ENCODE measurements at places on chromosomes 1 and 21. TPM values are rescaled to one million over a fixed set of nuclear protein-coding genes. Genes with fewer than 3 reads are reported as not detected.

Gene OLIG2
- 23.9 TPM for total RNA-seq

- DNase-seq = no peak
Observed at GRCh38 chr1:160416369-160416768, 16.0 kb downstream of the VANGL2 start.

DNA sequence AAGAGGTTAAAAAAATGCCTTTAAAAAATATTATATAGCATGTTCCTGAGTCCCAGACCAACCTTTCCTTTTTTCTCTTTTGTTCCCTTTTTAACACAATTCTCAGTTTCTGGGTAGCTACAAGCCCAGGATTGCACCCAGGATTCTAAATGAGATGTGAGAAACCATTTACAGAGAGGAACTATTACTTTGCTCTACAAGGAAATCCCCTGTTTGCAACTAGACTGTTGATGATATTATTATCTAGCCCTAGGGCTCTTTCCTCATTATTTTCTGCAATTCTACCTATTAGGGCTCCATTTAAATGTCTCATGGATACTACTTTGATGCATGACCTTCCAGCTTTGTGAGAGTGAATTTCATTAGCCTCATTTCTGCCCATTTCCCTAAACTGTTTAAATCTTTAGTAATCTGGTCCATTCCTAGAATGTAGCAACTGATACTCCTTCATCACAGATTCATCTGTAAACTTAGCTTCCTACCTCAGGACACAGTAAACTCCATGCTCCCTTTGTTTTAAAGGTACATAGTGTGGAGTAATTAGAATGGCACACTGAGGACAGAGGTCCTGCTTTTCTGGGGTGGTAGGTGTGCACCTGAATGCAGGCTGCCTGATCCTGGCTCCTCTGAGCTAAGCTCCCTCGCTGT, 7.1 kb upstream of the KIF14 start:
- no peak for DNase-seq

DNA sequence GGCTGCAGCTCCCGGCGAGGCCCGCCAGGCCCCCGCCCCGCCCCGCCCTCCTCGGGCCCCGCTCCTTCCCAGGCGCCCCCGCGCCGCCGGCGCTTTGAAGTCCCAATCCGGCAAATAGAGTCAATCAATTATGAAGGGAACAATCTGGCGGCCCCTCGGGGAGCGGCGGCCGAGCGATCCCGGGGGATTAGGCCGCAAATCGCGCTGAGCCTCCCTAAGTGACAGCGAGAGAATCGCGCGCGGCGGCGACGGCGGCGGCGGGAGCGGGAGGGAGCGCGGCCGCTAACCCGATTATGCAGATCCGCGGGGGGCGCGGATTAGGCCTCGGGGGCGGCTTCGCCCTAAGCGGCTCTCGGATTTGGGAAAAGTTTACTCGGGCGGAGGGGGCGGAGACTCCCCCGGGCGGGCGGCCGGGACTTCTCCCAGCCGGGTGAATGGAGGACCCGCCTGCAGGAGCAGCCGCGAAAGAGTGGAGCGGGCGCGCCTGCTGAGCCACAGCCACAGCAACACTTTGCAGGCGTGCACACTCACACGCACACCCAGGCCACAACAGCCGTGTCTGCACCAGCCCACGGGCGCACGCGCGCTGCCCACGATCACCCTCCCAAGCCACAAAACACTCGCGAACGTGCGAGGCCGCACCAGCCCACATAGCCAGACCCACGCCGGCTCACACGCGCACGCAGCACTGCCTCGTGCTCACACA, 23.0 kb upstream of the DMBX1 start:
- DNase-seq = peak; percentile 14

- DNase-seq = no peak
Observed at GRCh38 chr1:180117764-180118116, 36.9 kb upstream of the QSOX1 start.

DNA sequence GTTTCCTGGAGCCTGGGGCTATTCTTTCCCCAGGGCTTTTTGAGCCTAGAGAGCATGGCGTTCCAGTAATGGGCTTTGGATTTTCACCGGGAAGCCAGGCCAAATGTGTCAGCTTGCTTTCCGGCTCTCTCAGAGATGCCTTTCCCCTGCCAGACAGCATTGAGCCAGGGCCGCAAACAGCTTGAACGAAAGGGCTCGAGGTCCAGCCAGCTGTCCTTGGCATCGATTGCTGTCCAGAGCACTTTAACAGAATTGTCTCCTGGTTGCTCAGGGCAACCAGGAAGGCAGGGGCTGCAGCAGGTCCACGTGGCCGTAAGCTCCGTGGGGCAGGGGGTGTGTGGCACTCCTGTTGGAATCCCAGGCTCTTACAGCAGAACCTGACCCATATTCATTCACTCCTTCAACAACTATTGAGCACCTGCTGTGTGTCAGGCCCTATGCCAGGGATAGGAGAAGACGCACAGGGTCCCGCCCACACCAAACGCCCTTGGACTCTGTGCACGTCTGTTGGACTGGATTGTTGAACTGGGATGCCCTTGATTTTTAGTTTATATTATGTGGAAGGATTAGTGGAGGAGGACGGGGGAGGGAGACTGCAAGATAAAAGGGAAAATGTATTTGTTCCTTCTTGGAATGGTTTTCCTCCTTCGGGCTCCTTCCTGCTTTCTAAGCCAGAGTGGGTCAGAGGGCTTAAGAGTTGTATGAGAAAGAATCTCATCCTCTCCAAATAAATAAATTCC, 38.7 kb upstream of the EFHD2 start:
- DNase-seq = no peak

GRCh38 chr1:206745301-206745700, 25.3 kb upstream of the IL19 start:
- no peak for DNase-seq

DNA sequence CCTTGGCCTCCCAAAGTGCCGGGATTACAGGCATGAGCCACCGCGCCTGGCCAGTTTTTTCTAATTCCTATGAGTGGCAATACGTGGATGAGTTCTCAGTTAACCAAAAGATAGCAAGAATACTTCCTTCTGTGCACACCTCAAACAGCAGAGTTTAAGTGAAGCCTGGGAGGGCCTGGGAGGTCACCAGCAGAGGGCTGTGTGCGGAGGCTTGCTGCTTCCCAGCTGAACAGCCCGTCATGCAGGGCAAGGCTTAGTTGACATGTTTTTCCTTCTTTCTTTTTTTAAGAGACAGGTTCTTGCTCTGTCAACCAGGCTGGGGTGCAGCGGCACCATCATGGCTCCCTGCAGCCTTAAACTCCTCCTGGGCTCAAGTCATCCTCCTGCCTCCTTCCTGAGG, 17.8 kb downstream of the GNG4 start:
- no peak for DNase-seq

DNA sequence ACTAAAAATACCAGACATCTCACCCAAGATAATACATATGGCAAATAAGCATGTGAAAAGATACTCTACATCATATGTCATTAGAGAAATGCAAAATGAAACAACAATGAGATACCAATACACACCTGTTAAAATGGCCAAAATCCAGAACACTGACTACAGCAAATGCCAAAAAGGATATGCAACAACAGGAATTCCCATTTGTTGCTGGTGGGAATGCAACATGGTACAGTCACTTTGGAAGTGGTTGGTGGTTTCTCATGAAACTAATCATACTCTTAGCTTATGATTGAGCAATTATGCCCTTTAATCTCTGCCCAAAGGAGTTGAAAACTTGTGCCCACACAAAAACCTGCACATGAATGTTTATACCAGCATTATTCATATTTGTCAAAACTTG, 6.4 kb upstream of the RGS2 start:
- DNase-seq = no peak

DNA sequence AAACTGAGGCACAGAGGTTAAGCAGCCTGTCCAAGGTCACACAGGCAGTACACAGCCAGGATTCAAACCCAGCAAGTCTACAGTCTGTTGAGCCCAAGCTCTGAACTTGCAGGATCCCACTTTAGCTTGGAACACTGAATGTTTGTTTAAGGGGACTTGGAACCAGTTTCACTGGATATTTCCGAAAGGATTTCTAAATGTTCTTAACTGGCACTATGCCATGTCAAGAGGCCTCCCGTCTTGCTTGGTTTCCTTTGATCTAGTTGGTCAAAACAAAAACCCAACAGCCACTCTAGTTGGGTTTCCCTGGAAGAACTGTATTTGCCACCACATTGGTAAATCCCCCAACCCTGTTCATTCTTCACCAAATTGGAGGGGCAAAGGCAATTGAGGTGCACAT, 317.6 kb upstream of the KAZN start:
- DNase-seq = no peak

- no peak for DNase-seq
Observed at GRCh38 chr1:56709269-56709880, 64.3 kb downstream of the PRKAA2 start.

Gene EPHA2
- total RNA-seq = 1.1 TPM

Gene TCHH
- total RNA-seq = not detected

- DNase-seq = no peak
Observed at GRCh38 chr1:65965112-65965996, 172.7 kb downstream of the PDE4B start.

DNA sequence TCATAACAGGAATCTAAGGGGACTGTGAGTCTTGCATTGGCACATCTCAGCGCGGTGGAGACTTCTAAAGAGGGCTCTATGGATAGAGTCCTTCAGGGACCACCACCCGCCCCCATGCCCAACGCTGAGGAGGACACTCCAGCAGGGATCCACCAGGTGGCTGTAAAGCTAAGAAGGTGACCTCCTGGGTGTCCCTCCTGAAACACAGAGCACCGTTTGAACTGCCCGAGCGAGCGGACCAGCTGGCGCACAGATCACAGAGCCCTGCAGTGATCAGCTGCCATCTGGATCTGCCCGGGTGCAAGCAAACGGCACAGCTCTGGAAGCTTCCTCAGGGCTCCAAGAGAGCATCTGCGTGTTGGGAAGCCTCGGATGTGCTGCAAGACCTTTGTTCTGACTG, 51.3 kb upstream of the LYST start:
- DNase-seq = no peak

- no peak for DNase-seq
Observed at GRCh38 chr1:83554174-83554573, 444.8 kb downstream of the TTLL7 start.

GRCh38 chr1:197302775-197303174, 34.7 kb downstream of the CRB1 start:
- DNase-seq = no peak

GRCh38 chr21:18776936-18777335, 373.4 kb upstream of the TMPRSS15 start:
- no peak for DNase-seq

Gene MARCKSL1
- total RNA-seq = 356 TPM

GRCh38 chr21:31887391-31887841, 14.6 kb downstream of the HUNK start:
- peak; percentile 42 for DNase-seq

DNA sequence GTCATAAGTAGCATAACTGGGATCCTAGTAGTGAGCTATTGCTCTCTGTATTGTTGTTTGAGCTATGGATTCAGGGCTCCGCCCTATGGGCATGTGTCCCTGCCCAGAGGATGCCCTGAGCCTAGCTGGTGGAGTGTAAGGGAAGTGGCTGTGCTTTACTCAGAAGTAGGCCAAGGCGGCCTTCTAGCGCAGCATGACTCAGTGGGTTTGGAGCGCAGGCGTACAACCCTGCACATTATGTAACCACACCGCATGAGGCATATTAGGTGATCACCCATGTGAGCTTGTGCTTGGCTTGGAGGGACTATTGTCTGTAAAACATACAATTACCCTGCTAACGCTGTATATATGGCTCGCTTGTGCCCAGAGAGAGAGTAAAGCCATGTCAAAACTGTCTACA, 11.1 kb upstream of the UBE2U start:
- DNase-seq = no peak

DNA sequence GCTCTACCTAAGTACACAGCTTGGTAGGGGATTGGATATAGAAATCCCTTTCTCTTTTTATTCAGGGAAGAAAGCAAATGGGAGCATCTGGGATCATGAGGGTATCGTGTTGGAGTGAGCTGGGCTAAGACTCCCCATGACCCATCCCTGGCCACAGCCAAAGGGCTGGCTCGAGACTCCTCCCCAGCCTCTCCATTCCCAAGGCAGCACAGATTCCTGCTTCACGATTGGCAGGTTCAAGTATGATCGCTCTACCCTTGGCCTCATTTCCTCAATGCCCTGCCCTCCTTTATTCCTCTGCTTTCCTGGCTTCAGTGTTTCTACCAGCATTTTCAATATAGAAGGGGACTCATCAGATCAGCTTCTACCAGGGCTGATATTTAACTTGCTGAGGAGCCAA, 89.7 kb downstream of the ATP1A1 start:
- no peak for DNase-seq

DNA sequence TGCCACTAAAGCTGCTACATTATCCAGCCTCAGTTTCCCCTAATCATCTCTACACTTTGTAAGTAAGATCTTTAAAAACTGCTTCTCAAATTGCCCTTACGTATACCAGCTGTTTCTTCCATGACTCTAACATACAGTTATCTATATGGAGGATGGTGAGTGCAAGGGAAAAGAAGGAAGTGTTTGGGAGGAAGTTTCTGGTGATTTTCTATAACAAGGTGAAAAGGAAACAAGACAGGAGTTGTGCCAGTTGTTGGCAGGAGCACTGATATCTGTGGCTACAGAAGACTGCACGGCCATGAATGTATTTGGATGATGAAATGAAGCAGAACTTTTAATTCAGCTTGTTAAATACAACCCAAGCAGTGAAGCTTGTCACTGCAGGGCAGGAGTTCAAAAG, 32.3 kb upstream of the NHLH2 start:
- no peak for DNase-seq

DNA sequence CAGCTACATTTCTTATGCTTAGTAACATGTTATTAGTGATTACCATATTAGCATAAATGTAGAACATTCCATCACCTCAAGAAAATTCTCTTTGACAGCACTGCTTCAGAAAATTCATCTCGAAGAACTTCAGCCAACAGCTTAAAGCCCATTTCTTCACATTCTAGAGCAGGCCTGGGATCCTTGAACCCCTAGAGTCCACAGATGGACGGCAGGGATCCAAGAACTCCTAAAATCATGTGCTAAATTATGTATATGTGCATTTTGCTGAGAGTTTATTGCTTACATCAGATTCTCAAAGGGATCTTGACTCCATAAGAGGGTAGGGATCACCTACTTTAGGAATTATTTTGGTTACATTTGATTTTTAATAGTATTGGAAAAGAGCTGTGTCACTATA, 76.2 kb upstream of the TEKT2 start:
- DNase-seq = no peak

Gene AKT3
- total RNA-seq = 624 TPM

DNA sequence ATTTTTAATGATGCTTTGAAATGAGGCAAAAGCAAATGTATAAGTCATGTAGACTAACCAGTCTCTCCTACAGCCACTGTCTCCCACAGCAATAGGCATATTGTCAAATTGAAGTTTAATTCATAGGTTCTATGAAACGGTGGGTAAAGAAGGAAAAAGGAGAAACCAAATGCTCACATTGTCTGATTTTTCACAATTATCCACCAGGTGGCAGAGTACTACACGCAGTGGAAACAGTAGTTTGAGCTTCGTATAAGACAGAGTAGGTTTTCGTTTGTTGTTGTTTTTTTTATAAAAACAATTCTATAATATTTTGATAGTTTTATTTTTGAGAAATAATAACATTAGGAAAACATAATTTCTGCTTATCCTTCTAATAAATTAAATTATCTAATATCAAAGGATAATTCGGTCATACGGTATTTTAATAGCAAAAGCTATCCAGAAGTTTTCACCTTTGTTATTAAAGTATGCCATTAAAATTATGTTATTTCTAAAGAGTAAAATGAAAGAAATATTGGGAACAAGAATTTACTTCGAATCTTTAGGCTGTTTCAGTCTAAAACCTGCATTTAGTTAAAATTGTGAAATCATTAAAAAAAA, 39.1 kb downstream of the TYW3 start:
- DNase-seq = no peak

- DNase-seq = peak; percentile 27
Observed at GRCh38 chr1:214280386-214281020, 456 bp upstream of the SMYD2 start.

Gene FCRL1
- total RNA-seq = 0.16 TPM

- DNase-seq = no peak
Observed at GRCh38 chr1:215547011-215547410, 20.1 kb upstream of the KCTD3 start.
